Activated CD8-positive, alpha-beta memory T cell treated with anti-CD3 and anti-CD28 coated beads for 24 hours (primary cell): ENCODE measurements at places on chromosomes 5 and 9.

DNA sequence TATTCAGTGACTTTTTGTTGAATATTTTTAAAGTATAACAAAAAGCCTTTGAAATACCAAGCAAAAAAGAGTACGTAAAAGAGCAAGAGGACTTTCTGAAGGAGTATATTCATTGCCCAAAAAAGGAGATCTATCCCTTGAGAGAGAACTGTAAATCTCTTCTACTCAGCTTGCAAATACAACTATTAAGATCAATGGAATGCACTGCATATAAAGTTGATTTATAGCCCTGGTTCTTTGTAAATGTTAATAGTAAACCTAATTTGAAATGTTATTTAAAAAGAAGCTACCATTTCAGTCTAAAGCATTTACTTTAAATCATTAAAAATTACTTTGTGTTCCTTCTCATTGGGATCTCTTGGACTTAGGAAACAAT lies 168.1 kb downstream of the PDE4D start:
- DNase-seq: no peak

GRCh38 chr5:42396111-42396510 lies 27.1 kb upstream of the GHR start:
- DNase-seq: no peak

GRCh38 chr5:173231996-173232498 lies 3.0 kb downstream of the NKX2-5 start:
- DNase-seq: peak; percentile 48

GRCh38 chr9:4706971-4707622 lies 27.7 kb downstream of the CDC37L1 start:
- DNase-seq: no peak
